ENCODE measurements at places on chromosomes 1 and 21. TPM values are rescaled to one million over a fixed set of nuclear protein-coding genes. Genes with fewer than 3 reads are reported as not detected.

KDM5B gene
- 170 TPM for total RNA-seq

DNA sequence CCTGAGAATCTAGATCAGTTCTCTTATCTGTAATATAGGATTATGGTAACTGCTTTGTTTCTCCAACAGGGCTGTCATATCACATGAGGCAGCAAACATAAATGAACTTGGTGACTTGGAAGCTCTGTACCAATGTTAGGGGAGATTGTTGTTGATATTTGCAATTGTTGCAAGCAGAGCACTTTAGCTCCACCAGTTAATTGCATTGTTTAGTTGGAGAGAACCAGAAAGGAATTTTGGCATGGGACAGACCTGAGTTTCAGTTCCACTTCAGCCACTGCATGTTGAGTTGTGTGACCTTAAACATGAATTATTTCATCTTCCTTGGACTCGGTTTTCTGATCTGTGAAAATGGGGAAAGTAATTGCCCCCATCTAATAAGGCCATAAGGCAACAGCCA lies 142.3 kb upstream of the JUN start:
- no peak for DNase-seq

DNA sequence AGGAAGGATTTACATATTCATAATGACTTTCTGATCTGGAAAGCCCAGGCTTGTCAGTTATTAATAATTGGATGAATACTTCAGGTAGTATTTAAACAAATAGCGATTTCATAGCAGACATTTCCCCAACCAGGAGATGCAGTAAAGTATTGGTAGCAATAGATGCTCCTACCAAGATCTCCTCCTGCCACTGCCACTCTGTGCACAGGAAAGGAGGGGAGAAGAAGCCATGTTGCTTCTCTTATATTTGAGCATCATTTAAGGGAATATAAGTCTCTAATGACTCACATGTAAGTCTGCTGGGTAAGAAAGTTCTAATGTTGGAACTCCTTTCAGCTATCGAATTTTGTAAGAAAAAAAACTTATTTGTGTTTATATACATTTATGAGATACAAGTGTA lies 420 bp upstream of the IFI16 start:
- no peak for DNase-seq

- DNase-seq, result no peak
Measured at GRCh38 chr1:13228343-13228781, 2.4 kb upstream of the PRAMEF18 start.
